Type B pancreatic cell (in vitro differentiated cells): ENCODE measurements at places on chromosomes 6 and 20. TPM values are rescaled to one million over a fixed set of nuclear protein-coding genes. Genes with fewer than 3 reads are reported as not detected.

- H3K4me1 ChIP-seq: no peaks in the 10 kb centered on the region
- no peak for DNase-seq
- peaks cover 19% of the 10 kb centered on the region for H3K36me3 ChIP-seq
- no peak overlapping the region for H3K27ac ChIP-seq
These were observed 21.0 kb downstream of the SRSF3 start for GRCh38 chr6:36615018-36615761.

GRCh38 chr6:83472767-83473166 lies 39.6 kb upstream of the PRSS35 start:
- H3K4me1 ChIP-seq: no peaks in the 10 kb centered on the region
- no peak for DNase-seq
- no peak overlapping the region for H3K4me3 ChIP-seq
- H3K27ac ChIP-seq: no peak overlapping the region

GRCh38 chr6:144007478-144008119 lies 460 bp downstream of the PLAGL1 start:
- peaks cover 9% of the 10 kb centered on the region for H3K4me1 ChIP-seq
- DNase-seq: peak; percentile 70
- peaks cover 9% of the 10 kb centered on the region for H3K27me3 ChIP-seq
- no peaks in the 10 kb centered on the region for H3K36me3 ChIP-seq
- peak overlapping the region; percentile 94 for H3K4me3 ChIP-seq

GRCh38 chr6:23145781-23146180 lies 576.4 kb downstream of the HDGFL1 start:
- H3K27me3 ChIP-seq: peaks cover 3% of the 10 kb centered on the region
- peaks cover 7% of the 10 kb centered on the region for H3K4me1 ChIP-seq
- DNase-seq: no peak
- no peaks in the 10 kb centered on the region for H3K36me3 ChIP-seq

GRCh38 chr6:33483678-33484077 lies 29.3 kb downstream of the ZBTB9 start:
- H3K27ac ChIP-seq: no peak overlapping the region
- H3K4me3 ChIP-seq: no peak overlapping the region
- H3K36me3 ChIP-seq: no peaks in the 10 kb centered on the region
- DNase-seq: no peak
- H3K4me1 ChIP-seq: no peaks in the 10 kb centered on the region

The VAPB gene
- total RNA-seq: 58.9 and 62.6 TPM in 2 replicates

The PBOV1 gene
- not detected in 2 replicates for total RNA-seq

The COL10A1 gene
- total RNA-seq: 0.14 TPM in 2 replicates

The NOX3 gene
- total RNA-seq: not detected in 2 replicates

The SHLD1 gene
- total RNA-seq: 4.1 and 6.2 TPM in 2 replicates
